ENCODE measurements at places on chromosomes 7 and 10.
A peak's percentile ranks its signal among the peaks of the same experiment; 100 is the strongest.

- DNase-seq = no peak
Measured at GRCh38 chr7:105992905-105993304, 29.8 kb downstream of the CDHR3 start.

DNA sequence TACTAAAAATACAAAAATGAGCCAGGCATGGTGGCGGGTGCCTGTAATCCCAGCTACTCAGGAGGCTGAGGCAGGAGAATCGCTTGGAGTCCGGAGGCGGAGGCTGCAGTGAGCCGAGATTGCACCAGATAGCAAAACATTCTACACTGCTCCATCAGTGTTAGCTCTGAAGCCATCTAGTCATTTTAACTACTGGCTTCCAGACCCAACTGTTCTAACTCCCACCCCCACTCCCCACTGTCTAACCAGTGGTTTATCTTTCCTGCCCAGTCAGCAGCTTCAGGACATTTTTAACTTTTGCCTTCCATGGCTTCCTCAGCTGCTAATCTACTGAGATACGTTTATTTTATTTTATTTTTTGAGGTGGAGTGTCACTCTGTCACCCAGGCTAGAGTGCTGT, 6.2 kb upstream of the FRAT1 start:
- DNase-seq = no peak

DNA sequence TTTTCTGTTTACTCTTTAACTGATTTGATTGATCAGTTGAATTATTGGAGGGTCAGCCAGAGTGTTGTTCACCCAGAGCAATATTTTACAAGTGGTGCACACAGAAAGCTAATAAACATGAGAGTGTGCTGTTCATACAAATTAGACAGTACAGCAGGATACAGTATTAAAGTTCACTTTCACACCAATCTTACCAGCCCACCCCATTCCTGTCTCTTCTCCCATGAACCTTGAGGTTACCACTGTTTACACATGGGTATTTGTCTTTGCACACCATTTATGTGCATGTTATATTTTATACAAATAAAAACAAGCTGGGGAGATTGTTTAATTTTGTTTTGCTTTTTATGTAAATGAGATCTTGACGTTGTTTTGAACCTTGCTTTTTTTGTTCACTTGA, 6.5 kb downstream of the CALU start:
- no peak for DNase-seq

GRCh38 chr7:99514050-99514449, 9.6 kb downstream of the ZKSCAN5 start:
- DNase-seq = no peak

DNA sequence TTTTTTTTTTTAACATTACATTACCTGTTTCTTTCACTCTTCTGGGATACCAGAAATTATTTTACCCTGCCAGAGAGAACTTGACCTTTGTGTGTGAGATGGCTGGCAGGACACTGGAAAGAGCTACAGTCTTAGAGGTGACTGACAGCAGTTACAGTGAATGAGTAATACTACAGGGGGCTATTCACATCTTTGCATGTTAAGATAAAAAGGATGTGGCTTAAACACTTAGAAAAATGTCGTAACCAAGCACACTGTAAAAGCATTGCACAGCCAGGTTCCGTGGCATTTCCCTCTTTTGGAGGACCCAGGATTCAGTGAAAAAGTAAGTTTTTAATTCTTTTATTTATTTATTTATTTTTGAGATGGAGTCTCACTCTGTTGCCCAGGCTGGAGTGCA, 18.8 kb upstream of the TBC1D12 start:
- DNase-seq = no peak

DNA sequence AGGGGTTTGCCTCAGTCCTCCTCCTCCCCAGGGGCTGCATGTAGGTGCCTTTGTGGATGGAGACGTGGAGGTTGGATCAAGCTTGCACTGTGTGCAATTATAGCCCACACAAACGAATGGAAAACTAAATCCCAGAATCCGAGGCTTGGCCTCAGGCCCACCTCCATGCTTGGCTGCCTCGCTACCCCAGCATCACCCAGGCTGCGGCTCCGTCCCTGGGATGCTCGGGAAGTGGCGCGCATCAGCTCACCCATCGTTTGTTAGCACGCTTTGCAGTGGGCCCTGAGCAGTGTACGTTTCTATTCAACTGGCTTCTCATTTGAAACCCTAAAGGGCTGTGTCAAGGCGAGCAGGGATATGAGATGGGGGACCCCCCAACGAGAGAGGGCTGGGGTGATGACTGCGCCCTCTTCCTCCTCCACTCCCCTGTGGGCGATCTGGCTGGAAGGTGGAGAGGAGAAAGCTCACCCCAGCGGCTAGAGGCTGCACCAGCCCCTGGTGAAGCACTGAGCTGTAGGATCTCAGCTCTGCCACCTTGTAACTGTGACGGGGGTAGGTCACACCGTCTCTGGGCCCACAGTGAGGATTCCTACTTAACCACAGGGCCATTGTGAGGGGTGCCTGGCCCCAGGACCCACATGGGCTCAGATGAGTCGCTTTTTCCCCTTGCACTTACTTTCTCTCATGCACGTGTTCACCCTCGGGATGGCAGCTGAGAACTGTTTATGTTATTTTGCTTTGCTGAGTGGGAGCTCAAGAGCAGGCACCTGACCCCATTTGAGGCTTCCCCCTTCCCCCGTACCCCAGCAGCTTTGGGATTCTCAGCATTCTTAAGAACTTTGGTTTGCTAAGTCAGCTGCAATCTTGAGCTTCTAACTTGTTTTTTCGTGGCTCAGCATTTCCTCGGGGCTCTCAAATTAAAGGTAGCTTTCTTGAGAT, 12.7 kb upstream of the BTBD16 start:
- DNase-seq = peak; percentile 42

GRCh38 chr10:17430647-17431355, 23.6 kb downstream of the ST8SIA6 start:
- peak; percentile 84 for DNase-seq

DNA sequence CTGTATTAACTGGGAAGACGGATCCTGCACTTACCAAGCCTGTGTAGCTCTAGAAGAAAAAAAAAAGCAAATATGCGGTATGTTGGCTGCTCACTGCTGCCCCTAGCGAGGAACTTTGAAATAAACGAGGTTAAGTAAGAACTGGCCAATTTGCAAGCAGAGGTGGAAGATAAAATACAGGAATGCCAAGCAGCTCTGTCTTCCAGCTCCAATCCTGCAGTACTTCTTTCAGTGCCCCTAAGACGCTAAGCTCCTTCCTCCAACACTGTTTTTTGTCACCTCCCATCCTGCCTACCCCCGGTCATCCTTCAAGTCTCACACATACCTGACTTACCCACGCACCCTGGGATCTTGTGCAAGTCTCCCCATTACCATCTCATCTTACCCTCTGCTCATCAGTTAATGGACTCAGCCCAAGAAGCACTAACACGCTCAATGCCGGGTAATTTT, 809 bp downstream of the C10orf143 start:
- peak; percentile 96 for DNase-seq

- DNase-seq = no peak
Measured at GRCh38 chr7:30369879-30370278, 85.5 kb downstream of the ZNRF2 start.

- DNase-seq = no peak
Measured at GRCh38 chr7:90833443-90833842, 237.3 kb downstream of the CDK14 start.

DNA sequence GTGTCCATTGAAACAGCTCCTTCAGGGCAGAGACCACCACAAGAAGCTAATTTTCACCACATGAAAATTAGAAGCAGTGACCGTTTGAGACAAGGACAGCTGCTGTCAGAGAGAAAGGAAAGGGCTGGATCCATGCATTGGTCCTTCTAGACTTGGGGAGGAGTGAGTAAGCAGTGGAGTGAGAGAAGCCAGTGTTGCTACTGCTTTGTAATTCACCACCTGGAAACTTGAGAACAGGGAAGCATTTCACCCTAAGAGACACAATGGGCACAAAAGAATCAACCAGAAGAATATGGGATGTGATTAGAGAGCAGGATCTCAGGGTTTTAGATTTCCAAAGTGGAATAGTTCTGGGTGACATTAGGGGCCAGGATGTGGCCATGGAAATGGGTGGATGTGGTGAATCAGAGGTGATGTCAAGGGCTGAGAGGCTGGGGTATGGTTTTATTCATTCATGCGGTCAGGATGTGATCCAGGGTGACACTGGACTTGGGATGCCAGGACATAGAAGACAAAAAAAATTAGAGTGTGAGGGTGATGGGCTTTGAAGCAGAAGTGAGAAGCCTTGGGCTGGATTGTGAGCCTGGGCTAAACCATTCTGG, 61.6 kb downstream of the DENND11 start:
- no peak for DNase-seq

GRCh38 chr10:43978091-43978490, 329.4 kb upstream of the ZNF32 start:
- DNase-seq = no peak

- DNase-seq = no peak
Measured at GRCh38 chr7:38178695-38179344, 775 bp downstream of the STARD3NL start.

DNA sequence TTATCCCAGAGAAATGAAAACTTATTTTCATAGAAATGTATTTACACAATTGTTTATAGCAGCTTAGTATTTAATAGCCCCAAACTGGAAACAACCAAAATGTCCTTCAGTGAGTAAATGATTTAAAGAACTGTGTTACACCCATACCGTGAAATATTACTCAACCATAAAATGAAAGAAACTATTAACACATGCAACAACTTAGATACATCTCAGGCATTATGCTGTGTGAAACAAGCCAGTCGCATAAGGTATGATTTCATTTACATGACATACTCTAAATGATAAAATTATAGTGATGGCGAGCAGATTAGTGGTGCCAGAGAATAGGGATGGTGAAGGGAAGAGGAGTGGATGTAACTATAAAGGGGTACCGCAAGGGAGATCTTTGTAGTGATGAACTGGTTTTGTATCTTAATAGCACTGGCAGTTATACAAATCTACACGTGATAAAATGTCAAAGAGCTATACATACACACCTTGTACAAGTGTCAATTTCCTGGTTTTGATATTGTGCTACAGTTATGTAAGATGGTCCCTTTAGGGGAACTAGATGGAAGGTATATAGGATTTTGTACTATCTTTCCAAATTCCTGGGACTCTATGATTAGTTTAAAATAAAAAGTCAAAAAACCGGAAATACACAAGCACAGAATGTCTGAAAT, 40.5 kb downstream of the MACC1 start:
- no peak for DNase-seq

DNA sequence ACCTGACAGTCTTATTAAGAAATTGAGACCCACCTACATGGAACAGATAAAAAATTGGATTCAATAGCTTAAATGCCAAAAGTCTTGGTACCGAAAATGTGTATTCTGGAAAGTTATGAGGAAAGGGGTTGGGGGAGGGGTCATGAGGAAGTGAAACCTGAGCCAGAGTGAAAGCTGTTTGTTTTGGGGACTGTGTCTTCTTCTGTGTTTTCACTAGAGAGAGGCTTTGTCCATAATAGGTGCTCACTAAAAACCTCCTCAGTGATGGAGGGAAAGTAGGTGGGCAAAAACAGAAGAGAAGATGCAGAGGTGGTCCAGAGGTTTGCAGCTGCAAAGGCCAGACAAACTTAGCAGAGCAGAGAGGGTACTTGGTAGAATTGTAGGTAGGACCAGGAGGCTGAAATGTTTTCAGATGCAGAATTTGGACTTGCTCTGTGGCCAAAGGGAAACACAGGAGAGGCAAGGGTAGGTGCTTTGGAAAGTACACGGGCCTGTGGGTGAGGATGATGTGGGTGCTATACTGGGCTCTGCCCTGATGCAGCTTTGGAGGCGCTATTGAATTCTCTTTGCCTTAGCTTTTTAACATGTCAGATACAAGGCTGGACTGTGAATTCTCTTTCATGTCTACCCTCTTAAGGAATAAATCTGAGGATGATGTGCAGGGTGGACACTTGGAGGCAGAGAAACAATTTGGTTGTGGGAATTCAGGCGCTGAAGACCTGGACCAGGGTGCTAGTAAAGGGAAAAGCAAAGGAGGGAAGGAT, 254.6 kb downstream of the PTEN start:
- no peak for DNase-seq

GRCh38 chr7:134865001-134865845, 85.8 kb downstream of the CALD1 start:
- DNase-seq = peak; percentile 72

- DNase-seq = no peak
Measured at GRCh38 chr10:19453967-19454366, 362.3 kb upstream of the PLXDC2 start.

DNA sequence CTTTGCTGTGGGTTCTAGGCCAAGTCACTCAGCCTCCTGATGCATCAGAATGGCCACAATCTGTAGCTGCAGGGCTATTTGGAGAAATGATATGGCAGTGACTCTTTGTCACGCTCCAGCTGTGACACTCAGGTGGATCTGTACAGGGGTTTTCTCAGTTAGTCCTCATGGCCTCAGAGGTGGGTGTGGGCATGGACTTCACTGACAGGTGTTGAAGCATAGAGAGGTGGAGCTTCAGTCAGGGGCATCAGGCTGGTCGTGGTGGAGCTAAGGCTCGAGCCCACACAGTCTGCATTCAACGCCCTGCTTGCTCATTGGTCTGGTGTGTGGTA, 21.2 kb downstream of the PALD1 start:
- DNase-seq = no peak

GRCh38 chr10:43461950-43462349, 25.0 kb downstream of the ZNF487 start:
- DNase-seq = peak; percentile 75

DNA sequence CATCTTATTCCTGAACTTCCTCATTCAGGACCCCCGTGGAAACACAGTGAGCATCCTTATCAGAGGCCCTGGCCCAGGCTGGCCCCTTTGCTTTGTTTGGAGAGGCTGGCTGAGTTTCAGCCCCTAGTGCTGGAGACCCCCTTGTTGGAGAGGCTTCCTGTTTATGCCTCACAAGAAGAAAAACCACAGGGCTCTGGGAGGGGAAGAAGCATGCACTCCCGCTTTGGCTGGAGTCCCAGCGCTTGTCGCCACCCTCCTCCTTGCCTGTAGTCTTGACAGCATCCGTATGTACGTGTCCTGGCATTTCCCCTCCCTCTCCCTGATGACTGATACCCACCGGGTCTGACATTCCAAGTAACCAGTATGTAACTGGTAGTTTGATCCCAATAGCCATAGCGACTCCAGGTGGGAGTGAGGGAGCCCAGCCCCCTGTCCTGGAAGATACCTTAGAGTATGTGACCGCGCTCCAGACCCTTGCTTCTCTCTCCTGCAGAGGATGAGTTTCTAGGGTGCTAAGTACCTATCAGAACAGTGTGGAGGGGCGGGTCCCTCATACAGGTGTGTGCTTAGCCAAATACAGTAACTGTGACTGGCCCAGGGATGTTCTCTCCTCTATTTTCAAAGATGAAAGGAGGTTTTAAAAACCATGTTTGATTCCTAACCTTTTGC, 6.9 kb upstream of the ATP6V0E2 start:
- DNase-seq = no peak

DNA sequence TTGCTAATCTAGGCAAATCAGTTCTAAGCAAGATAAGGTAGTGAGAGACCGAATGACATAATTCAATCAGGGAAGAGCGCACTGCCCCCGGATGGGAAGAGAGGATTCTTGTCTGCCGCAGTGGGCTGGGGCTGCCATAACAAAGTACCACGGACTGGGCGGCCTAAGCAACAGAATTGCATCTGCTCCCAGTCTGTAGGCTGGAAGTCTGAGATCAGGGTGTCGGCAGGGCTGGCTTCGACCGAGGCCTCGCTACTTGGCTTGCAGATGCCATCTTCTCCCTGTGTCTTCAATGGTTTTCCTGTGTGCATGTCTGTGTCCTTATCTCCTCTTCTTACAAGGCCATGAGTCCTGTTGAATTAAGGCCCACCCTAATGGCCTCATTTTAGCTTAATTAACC, 59.7 kb upstream of the TMEM72 start:
- DNase-seq = no peak

Data from muscle of back (tissue), 13 donors.